Hindlimb muscle (tissue), 1 donor: ENCODE measurements at places on chromosomes 5 and 9.
A peak's percentile ranks its signal among the peaks of the same experiment; 100 is the strongest.

DNA sequence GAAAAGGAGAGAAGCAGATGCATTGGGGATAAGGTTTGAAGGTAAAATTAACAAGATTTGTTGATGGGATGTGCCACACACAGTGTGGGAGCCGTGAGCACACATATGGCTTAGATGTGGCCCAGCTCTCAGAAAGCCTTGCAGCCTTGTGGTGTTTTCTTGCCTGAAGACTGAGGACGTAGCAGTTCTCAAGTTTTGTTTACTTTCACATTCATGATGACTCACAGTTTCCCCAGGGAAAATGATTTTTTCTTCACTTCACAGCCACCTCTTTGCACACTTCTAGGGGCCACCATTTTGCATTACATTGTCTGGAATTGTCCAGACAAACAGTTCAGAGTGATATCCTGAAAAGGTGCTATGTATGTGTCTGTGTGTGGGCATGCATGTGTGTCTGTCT is 126.2 kb downstream of the BASP1 start:
- DNase-seq = no peak

GRCh38 chr9:111034898-111035539 is 3.3 kb downstream of the LPAR1 start:
- no peak for DNase-seq

DNA sequence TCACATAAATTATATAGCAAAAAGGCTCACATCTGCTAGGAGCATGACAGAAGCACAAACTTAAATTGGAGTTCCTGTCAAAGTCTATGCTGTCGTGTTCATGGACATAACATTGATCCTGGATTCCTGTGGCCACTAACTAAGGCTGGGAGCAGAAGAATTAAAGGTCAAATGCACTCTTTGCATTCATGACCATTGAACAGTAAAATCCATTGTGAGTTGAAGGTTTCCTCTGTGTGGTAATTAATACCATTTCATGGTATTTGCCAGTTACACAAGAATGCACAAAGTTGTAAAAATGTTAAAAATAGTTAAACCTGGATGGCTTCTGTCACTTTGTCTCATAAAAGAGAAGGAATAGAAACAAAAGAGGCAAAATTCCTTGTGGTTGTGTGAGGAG is 242.6 kb downstream of the NPR3 start:
- DNase-seq = no peak

GRCh38 chr9:12633016-12633765 is 60.0 kb upstream of the TYRP1 start:
- no peak for DNase-seq

GRCh38 chr5:104170926-104171325 is 608.3 kb upstream of the NUDT12 start:
- DNase-seq = no peak

GRCh38 chr9:85521371-85522197 is 220.2 kb downstream of the AGTPBP1 start:
- peak; percentile 50 for DNase-seq
